Brain microvascular endothelial cell (primary cell): ENCODE measurements at places on chromosomes 1 and 21.

DNA sequence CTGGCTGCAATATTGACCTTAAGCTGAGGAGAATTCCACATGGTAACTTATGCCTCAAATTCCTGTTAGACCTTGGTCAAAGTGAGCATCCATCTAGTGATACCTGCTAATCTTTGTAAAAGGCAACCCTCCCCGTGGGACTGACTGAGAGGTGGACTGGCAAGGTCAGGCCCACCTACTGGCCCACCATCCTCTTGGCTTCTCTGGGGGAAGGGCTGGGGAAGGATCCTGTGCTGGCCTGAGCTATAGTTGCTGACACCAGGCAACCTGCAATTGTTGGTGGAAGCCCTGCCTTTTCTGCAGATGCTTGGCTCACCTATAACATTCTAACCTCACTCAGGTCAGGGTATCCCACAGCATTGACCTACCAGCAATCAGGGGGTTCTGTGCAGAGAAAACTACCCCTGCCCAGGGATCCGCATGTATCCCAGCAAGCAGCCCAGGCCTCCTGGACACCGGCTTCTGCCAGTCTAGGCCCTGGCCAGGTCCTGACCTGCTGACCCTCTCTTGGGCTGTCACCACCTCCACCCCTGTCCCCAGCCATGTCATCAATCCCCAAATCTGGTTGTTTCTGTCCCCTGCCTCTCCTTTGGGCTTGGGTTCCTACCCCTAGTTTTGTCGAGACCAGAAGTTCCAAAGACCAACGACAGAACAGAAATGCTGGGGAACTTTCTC lies 108.1 kb upstream of the EDN2 start:
- no peak for DNase-seq

DNA sequence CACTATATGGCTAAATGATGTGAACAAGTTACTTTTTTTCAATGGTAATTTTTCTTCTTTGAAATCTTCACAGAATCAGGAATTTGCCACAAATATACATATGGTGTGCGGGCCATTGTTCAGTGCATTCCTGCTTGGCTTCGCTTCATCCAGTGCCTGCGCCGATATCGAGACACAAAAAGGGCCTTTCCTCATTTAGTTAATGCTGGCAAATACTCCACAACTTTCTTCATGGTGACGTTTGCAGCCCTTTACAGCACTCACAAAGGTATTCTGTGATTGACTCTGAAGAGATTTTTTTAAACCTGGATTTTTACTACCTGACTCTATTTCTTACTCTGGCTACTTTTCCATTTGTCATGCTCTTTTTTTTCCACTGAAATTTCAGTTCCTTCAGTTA lies 76.2 kb upstream of the KIAA1614 start:
- DNase-seq: no peak

GRCh38 chr1:66562561-66562960 lies 28.6 kb downstream of the SGIP1 start:
- no peak for DNase-seq

GRCh38 chr1:52098139-52098871 lies 42.2 kb downstream of the BTF3L4 start:
- DNase-seq: no peak

- DNase-seq: no peak
Observed at GRCh38 chr1:234715252-234716014, 105.5 kb upstream of the IRF2BP2 start.

DNA sequence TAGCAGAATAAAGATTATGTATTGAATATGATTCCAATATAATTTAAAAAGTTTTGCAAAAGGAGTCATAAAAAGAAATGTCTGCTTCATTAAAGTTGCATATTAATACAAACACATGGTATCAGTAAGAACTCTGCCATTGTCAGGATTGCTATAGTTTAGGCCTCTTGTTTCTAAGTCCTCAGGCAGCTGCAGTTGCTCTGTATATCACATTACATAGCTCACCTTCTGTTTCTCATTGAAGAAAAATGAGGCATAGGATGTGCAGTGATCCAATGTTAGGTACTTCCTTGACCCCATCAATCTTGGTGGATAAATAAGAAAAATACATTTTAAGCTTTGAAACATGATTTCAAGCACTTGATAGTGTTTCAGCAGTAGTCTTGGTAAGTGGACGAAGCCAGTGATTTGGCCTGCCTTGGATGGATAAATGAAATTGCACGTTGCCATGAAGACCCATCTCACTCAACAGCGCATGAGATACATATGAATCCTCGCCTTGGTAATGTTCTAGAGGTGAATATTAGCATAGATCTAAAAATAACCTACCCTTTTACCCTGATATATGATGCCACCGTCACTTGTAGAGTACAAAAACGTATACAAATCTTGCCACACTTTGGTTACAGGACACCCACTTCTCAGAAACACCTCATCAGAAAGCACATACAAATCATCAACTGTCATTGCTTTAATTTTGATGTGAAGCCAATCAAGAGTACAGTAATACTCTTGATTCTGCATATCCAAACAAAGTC lies 25.3 kb downstream of the ZFYVE9 start:
- DNase-seq: no peak

DNA sequence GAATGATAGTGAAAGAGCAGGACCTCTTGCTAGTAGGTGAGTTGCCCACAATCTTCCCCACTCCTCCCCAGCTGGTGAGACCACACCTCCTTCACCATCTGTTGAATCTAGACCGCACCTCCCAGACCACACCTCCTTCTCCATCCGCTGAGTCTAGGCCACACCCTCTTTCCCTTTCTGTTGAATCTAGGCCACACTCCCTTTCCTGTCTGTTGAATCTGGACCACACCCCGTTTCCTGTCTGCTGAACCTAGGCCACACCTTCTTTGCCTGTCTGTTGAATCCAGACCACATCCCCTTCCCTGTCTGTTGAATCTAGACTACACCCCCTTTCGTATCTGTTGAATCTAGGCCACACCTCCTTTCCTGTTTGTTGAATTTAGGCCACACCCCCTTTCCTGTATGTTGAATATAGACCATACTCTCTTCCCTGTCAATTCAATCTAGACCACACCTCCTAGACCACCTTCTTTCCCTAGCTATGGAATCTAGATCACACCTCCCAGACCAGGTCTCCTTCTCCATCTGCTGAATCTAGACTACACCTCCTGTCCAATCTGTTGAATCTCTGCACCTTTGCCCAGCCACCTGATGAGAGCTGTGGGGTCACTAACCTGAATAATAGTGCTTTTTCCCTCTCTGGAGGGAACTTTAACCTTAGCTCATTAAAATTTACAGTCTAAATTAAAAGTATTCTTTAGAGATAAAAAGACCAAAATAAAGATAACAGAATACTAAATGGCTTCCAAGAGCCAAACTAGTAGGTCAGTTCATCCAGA lies 116.3 kb downstream of the DAB1 start:
- DNase-seq: no peak

DNA sequence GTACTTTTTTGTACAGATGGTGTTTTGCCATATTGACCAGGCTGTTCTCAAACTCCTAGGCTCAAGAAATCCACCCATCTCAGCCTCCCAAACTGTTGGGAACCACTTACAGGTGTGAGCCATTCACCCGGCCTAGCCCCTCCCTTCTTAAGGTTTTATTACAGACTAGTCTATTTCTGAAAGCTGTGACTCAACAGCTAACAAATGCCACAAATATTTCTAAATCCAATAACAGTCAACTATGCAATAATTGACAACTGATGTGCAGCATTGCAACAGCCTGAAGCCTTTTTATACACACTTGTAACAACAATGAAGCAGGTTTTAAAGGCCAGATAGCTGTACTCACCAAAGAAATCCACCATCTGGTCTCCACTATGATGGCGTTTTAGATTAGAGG lies 51.4 kb downstream of the GRIK1 start:
- DNase-seq: no peak

DNA sequence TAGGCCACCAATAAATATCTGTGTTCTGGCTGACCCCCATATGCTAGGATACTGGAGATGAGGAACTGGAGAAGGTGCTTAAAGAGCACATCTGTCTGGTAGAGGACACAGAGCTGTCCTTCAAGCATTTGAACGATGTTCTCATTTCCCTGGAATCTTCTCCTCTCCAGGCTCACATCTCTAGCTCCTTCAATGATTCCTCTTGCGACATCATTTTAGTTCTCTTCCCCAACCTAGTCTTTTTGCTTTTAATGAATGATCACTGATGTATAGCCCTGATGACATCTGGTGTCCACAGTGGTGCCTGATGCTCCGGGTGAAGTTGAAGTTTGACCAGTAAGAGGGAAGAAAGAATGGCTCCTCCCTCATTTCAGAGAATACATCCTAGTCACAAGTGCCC lies 80.8 kb upstream of the UBE2U start:
- no peak for DNase-seq

GRCh38 chr1:89739844-89740216 lies 81.0 kb upstream of the LRRC8D start:
- DNase-seq: no peak

DNA sequence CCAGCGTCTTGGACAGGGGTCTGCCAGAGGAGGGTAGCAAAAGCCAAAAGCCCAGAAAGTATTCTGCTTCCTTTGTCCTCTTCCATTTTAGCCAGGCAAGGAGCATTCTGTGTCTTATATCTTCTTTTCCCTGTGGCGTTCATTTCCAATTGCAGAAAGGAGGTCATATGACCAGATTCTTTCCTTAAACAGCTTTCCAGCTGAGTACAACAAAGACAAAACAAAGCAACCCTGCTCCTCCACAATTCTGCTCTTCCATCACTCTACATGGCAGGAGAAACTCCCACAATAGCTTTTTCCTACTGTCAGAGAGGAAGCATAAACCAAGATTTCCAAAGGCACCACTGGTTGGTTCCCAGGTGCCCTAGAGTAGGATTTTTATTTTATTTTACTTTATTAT lies 19.7 kb downstream of the ENSA start:
- DNase-seq: no peak

GRCh38 chr1:33893147-33893830 lies 29.4 kb downstream of the HMGB4 start:
- no peak for DNase-seq

DNA sequence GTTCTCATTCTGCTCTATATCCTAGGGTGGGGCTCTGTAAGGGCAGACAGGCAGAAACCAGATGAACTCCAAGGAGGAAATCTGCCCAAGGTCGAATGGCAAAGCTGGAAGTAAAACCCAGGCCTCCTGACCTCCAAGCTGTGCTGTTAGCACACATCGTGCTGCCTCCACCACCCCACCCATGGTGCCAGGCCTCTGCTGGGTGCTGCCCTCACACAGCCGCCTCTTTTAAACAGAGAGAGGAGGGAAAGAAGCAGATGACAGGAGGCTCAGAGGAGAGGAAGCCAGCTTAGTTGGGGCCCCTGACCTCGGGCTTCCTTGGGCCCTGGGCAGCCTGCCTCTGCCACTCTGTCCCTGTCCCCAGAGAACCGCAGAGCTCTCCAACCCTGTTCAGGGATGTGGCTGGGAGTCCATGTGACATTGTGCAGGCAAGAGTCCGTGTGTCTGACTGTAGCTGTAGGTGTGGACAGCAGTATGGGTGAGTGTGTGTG lies 1.1 kb downstream of the SYNC start:
- no peak for DNase-seq

GRCh38 chr1:184492536-184492935 lies 105.7 kb downstream of the C1orf21 start:
- no peak for DNase-seq

- DNase-seq: no peak
Observed at GRCh38 chr1:228416217-228416933, at the start of gene TRIM17. Gene TRIM17 (minus strand): TSS chr1:228416861. CDS start chr1:228415072, 1,789 bp downstream.

DNA sequence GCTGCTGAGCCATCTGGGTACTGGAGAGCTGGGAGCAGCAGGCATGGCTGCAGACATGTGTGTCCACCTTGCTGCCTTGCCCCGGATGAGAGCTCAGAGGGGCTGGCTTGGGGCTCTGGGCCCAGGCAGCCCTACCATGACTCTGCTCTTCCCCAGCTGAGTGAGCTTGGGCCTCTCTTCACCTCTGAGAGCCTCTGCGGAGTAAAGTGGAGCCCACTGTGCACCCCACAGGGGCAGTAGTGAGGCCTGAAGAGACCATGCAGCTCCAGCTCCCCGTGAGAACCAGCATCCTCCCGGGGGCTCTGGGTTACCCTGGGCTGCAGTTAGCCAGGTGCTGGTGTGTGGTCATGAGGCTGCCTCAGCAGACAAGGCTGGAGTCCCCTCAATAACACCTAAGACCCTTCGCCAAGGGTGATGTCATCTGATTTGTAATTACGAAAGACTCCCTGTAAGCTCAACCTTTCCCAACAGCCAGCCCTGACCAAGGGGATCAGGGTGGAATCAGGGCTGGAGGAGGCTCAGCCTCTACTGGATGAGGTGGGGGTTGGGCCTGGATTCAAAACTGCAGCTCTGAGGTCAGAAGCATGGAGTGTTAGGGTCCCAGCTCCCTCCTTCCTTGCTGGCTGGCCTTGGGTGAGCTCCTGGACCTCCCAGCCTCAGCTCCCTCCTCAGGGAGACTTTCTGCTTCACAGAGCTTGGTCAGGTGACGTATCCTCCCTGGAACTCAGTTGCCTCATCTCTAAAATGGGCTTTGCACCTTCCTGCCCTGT lies 308.0 kb downstream of the MATN1 start:
- no peak for DNase-seq

GRCh38 chr1:54645806-54646676 lies 4.5 kb downstream of the MROH7 start:
- DNase-seq: no peak

GRCh38 chr1:244313346-244313745 lies 138.4 kb downstream of the ADSS2 start:
- DNase-seq: no peak

- no peak for DNase-seq
Observed at GRCh38 chr1:18536915-18537314, 56.2 kb downstream of the KLHDC7A start.

GRCh38 chr1:160795951-160796383 lies at the start of gene LY9:
Gene LY9 (plus strand): TSS chr1:160796174. CDS start chr1:160796188, 14 bp downstream.
- DNase-seq: no peak

DNA sequence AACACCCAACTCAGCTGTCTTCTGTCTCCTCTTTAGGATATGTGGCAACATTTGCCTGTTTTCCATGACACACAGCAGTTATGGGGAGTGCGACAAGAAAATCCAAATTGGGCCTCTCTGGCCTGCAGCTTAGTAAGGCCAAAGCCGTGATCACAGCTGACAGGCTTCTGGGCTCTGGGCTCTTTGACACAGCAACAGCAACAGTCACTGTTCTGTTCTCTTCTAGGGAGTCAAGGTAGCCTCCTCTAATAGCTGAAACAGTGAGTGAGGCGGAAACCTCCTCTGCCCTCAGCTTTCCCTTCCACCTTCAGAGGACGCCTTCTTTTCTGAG lies 19.0 kb downstream of the CLCA1 start:
- DNase-seq: no peak

- DNase-seq: no peak
Observed at GRCh38 chr1:183879494-183879893, 74.6 kb downstream of the RGL1 start.

DNA sequence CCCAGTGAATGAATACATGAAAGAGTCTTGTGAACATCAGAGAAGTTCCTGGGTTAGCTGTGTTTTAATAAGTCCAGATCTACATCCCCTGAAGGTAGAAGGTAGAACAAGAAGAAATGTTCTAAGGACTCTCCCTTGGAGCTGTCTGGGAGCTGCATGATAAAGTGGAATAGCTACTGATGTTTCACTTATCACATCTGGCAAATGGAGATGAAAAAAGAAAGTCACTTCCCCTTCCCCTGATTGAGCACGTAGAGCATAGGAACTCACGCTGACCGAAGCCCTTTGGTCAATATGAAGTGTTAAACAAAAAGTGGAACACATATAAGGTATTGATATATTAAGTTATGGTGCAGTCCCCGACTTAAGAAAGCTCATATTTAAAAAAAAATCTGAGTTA lies 53.2 kb upstream of the PARP1 start:
- DNase-seq: no peak
